ENCODE measurements at places on chromosomes 16 and 17. TPM values are rescaled to one million over a fixed set of nuclear protein-coding genes. Genes with fewer than 3 reads are reported as not detected.

Gene TEX14
- total RNA-seq = 0.31 TPM

Gene TBC1D3C
- 0.36 TPM for total RNA-seq

Gene WSCD1
- 2.1 TPM for total RNA-seq

Gene KRTAP9-4
- total RNA-seq = not detected

Gene RNF222
- not detected for total RNA-seq

Gene NUDT21
- total RNA-seq = 89.9 TPM

Gene ITGB3
- 33.4 TPM for total RNA-seq

Gene SCARF1
- 1.1 TPM for total RNA-seq

Gene KRT32
- not detected for total RNA-seq

Gene CXCL16
- 1.7 TPM for total RNA-seq

Gene HCRT
- total RNA-seq = not detected

Gene C16orf54
- not detected for total RNA-seq

Gene HLF
- 0.34 TPM for total RNA-seq

Gene PIRT
- total RNA-seq = not detected

Gene CSNK2A2
- 17.6 TPM for total RNA-seq

Gene HELZ
- 95.6 TPM for total RNA-seq

Gene CALB2
- total RNA-seq = not detected

Gene AOC2
- 1.0 TPM for total RNA-seq

Gene TLCD2
- 1.00 TPM for total RNA-seq

Gene CTRL
- 0.36 TPM for total RNA-seq

Gene XYLT1
- total RNA-seq = 0.62 TPM

Gene CD300E
- not detected for total RNA-seq

Gene SLC22A31
- not detected for total RNA-seq

Gene TRAF4
- 50.7 TPM for total RNA-seq

Gene FBXO39
- total RNA-seq = 1.2 TPM

Gene TP53I13
- 67.6 TPM for total RNA-seq

Gene KRT40
- total RNA-seq = not detected

Gene LASP1
- 104 TPM for total RNA-seq

Measured in melanocyte of skin (primary cell).